Keratinocyte (primary cell): ENCODE measurements at places on chromosomes 2 and 18.

DNA sequence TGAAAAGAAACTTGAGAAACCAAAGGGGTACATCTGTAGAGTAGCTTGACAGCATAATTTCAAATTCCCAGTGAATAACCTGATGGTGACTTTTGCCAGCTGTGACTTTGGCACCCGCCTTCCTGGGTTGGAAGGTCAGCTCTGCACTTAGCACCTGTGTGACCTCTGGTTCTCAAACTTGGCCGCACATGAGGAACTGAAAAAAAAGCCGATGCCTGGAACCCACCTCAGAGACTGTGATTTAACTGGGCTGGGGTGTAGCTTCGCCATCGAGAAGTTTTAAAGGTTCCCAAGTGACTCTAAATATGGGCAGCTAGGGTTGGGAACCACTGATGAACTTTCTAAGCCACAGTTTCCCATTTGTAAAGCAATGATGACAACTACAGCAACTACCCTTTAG lies 6.5 kb downstream of the EFEMP1 start:
- H3K36me3 ChIP-seq = peaks cover 2% of the 10 kb centered on the region
- no peak overlapping the region for H3K4me3 ChIP-seq
- no peaks in the 10 kb centered on the region for H3K27me3 ChIP-seq
- no peak for DNase-seq

GRCh38 chr2:200087451-200087850 lies 132.1 kb downstream of the MAIP1 start:
- no peak overlapping the region for H3K27ac ChIP-seq
- DNase-seq = no peak
- no peak overlapping the region for H3K4me3 ChIP-seq
- peaks cover 3% of the 10 kb centered on the region for H3K27me3 ChIP-seq
- H3K4me1 ChIP-seq = no peaks in the 10 kb centered on the region

DNA sequence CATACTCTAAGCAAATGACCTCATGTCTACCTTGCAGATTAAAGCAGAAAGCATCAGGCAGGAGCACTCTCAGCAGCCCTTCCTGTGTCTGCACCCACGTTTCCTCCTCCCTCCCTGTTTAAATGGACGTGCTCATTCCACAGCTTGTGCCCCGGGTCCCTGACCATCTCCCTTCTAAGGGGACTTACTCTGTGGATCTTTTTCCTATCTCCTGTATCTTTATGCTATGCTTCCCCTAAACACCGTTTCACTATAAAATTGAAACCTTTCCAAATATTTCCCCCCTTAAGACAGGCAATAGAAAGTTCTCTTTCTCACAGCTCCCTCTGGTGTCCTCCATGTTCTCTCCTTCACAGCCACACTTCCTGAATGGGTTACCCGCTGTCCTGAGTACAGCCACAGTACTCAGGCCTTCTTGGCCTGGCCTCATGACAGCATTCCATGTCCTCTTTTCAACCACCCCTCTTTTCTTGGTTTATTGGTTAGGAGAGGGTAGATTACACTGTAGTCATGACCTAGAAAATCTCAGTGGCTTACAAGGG lies 41.1 kb downstream of the TMEM185B start:
- no peak overlapping the region for H3K27ac ChIP-seq
- no peak overlapping the region for H3K4me3 ChIP-seq
- no peaks in the 10 kb centered on the region for H3K27me3 ChIP-seq
- DNase-seq = no peak
- H3K36me3 ChIP-seq = peaks cover 4% of the 10 kb centered on the region

GRCh38 chr2:120851116-120851773 lies 115.6 kb downstream of the GLI2 start:
- DNase-seq = no peak
- peaks cover 5% of the 10 kb centered on the region for H3K4me1 ChIP-seq
- no peaks in the 10 kb centered on the region for H3K36me3 ChIP-seq
- H3K27me3 ChIP-seq = no peaks in the 10 kb centered on the region

GRCh38 chr2:8527031-8527430 lies 154.8 kb upstream of the ID2 start:
- no peaks in the 10 kb centered on the region for H3K36me3 ChIP-seq
- no peak overlapping the region for H3K4me3 ChIP-seq
- peaks cover 4% of the 10 kb centered on the region for H3K27me3 ChIP-seq
- no peak for DNase-seq

DNA sequence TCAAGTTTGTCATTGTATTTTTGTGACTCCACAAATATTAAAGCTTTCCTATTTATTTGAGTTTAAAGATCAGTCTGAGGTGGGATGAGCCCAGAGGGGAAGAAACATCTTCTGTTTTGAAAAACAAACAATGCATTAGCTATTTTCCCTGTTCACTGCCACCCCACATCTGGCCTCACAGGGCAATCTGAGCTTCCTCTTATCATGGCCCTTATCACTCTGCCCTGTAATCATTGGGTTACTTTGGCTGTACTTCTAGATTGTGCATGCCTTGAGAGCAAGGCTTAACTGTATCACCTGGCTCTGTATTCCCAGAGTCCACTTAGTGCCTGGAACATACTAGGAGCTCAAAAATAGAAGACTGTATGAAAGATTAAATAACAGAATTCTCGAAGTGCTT lies 241.6 kb upstream of the NT5C1B start:
- no peak overlapping the region for H3K27ac ChIP-seq
- no peaks in the 10 kb centered on the region for H3K27me3 ChIP-seq
- peaks cover 19% of the 10 kb centered on the region for H3K4me1 ChIP-seq
- no peak overlapping the region for H3K4me3 ChIP-seq
